ENCODE measurements at places on chromosomes 3 and 15. TPM values are rescaled to one million over a fixed set of nuclear protein-coding genes. Genes with fewer than 3 reads are reported as not detected.

DNA sequence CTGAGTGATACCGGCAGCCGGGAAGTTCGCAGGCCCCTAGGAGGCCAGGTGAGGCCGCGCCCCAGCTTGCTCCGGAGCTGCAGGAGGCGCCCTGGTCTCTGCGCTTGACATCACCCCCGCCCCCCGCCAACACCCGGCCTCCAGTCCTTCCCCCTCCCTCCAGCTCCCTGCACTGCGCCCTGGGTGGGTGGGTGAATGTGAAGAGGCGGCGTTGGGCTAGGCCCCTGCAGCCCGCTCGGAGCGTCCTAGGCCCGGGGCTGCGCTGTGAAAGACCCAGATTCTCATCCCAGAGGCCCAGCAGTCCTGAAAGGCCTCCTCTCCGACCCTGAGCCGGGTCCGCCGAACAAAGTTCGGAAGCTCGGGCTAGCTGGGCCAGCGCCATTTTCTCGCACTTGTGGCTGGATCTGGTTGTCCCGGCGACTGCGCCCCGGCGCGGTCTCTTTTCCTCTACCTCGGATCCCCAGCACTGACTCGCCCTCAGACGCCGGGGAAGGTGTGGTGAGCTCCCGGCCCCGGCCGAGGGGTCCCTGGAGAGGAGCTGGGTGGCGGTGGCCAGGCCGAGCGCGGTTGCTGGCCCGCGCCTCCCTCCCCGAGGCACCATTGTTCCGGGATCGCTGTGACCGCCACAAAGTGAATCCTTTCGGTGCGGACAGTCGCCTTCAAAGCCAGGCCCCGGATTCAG, 12.9 kb downstream of the ZIC4 start:
- no peak for DNase-seq

- DNase-seq = no peak
These were observed 37.6 kb upstream of the WDR49 start for GRCh38 chr3:167691366-167691765.

DNA sequence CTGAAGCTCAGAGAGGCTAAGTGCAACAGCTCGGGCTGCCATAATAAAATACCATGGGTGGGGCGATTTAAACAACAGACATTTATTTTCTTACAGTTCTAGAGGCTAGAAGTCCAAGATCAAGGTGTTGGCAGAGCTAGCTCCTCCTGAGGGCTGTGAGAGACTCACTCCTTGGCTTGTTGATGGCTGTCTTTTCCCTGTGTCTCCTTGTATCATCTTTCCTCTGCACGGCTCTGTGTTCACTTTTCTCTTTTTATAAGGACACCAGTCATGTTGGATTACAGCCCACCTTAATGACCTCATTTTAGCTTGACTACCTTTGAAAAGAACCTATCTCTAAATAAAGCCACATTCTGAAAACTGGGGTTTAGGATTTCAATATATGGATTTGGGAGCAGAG, 129.7 kb downstream of the RPL22L1 start:
- no peak for DNase-seq

DNA sequence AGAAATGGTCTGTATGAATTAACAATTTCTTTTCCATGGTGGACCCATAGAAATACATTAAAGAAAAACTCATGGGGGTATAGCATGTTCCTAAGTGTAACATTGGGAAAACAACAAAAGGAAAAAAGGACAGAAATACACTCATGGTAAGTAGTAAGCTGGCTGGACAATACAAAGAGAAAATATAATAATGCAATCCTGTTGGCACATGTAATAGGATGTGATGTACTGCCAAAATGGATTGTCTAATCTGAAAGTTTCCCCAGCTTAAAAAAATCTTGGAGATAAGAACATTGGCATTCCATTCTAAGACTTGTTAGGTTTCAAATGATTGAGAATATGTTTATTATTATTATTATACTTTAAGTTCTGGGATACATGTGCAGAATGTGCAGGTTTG, 128.1 kb downstream of the MBNL1 start:
- no peak for DNase-seq

GRCh38 chr3:20546636-20547035, 360.6 kb upstream of the SGO1 start:
- DNase-seq = no peak

DNA sequence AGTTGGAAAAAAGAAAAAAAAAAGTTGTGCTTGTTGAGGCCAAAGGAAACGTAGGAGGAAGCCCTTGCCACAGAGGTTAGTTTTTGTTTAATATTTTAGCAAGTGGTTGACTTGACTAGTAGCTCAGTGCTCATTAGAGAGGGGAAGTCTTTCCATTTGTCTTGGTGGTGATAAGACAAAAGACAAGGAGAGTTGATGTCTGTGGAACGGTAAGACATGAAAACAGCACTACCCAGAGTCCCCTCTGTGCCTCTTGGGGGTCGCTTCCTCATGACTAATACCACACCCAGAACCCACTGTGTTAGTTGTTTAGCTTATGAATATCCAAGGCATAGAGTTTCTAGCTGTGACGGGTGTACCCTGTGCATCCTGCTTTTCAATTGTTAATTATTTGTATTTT, 211.4 kb downstream of the ITPR1 start:
- no peak for DNase-seq

DNA sequence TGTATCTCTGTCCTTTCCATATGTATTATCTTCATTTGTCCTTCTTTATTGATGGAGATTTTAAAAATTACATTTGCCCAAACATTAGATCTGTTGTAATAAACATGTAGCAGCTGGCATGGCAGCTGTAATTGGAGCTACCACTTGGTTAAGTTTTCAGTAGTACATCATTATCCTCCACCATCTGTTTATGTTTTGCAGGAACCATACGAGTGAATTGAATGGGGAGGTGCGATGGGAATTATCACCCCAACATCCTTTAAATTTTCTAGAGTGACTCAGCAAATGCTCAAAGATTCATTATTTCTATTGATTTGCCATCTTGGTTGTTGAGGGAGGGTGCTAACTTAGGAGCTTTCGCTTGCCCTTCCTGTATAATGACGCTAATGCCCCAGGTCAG, 32.6 kb upstream of the NOX5 start:
- no peak for DNase-seq

GABRR3 gene
- total RNA-seq = 0.11 TPM

PGBD4 gene
- 1.9 TPM for total RNA-seq

TMC3 gene
- 0.95 TPM for total RNA-seq

SCN11A gene
- total RNA-seq = 11.8 TPM

Measured in urinary bladder (tissue), 4 donors.